ENCODE measurements at places on chromosomes 4 and X. TPM values are rescaled to one million over a fixed set of nuclear protein-coding genes. Genes with fewer than 3 reads are reported as not detected.

Gene TLR1
- total RNA-seq, result 0.49 TPM

Gene CT83
- total RNA-seq, result not detected

Gene CTAG1A
- not detected for total RNA-seq

Gene PRR32
- not detected for total RNA-seq

Gene HEPH
- 6.5 TPM for total RNA-seq

Gene ANKRD17
- total RNA-seq, result 66.2 TPM

Gene NSD2
- 56.9 TPM for total RNA-seq

Gene GPR34
- not detected for total RNA-seq

Gene CLIC2
- 0.50 TPM for total RNA-seq

Gene MND1
- total RNA-seq, result 0.83 TPM

Gene LRP2BP
- 0.50 TPM for total RNA-seq

Gene HCFC1
- 47.6 TPM for total RNA-seq
